ENCODE measurements at places on chromosomes 7 and 10.

- DNase-seq: no peak
Measured at GRCh38 chr7:93902777-93903423, 3.5 kb upstream of the GNGT1 start.

DNA sequence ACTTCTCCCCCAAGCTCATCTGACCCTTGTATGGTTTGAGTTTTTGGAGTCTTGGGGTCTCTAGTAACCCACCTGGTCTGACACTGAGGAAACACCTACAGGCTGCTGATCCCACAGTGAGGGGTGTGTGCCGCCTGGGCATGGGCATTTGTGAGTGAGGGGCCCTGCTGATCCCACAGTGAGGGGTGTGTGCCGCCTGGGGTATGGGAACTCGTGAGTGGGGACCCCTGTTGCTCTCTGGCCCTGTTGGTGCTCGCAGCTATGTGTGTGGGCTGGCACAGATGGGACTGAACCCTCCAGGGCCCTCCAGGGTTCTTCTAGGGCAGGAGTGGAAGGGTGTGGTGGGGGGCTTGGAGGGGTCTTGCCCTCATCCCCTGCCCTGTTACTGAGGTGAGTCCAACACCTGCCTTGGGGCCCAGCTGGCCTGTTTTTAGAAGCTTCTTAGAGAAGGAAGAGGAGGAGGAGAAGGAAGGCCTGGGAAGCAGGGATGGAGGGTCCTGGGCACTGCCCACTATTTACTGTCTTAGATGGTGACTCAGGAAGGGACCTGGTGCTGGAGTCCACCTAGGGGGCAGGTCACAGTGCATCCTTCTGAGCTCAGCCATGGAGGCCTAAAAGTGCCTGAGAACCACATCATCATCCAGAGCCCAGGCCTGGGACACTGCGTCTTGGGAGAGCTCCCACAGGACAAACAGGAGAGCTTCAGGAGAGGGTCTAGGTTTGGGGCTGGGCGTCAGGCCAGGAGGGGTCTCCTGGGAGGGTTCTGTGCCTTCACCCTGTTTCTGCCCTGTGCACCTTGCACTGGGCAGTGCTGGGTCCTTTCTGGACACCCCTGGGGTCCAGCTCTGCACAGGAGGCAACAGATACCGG, 36.2 kb upstream of the ZNF716 start:
- DNase-seq: no peak

GRCh38 chr7:108203537-108203936, 73.4 kb upstream of the LAMB4 start:
- no peak for DNase-seq

DNA sequence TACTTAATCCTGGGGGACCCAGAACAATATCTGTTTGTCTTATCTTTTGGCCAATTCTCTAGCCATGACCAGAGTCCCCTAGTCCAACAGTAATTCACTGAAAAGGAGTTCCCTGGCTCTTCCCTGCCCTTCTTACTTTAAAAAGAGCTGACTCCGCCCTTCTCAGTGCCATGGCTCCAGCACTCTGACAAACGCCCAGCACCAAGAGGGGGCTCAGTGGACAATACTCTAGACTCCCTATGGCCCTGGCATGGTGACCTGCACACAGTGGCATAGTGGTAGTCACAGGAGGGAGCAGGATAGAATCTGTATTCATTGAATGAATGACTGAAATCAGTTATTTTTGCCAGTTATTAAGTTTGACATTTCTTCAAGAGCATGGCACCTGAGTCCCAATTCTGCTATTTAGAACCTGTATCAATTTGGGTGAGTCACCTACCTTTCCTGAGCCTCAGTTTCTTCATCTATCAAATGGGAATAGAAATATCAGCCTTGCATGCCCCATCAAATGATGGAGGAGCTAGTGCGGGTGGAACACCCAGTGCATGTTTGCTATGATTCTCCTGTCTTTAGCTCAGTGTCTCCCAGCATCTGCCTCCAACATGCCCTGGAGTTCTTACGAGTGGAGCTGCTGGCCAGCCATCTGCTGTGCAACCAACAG, 69.4 kb downstream of the CLEC2L start:
- DNase-seq: no peak

- DNase-seq: no peak
Measured at GRCh38 chr10:82680608-82681007, 805.6 kb downstream of the NRG3 start.

DNA sequence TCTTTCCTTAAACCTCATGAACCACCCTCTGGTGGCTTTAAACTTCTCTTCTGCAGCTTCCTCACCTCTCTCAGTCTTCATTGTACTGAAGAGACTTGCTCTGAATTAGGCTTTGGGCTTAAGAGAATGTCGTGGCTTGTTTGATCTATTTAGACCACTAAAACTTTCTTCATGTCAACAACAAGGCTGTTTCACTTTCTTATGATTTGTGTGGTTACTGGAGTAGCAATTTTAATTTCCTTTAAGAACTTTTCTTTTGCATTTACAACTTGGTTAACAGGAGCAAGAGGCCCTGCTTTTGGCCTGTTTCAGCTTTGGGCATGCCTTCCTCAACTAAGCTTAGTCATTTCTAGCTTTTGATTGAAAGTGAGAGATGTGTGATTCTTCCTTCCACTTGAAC, 38.1 kb upstream of the CDHR3 start:
- no peak for DNase-seq

DNA sequence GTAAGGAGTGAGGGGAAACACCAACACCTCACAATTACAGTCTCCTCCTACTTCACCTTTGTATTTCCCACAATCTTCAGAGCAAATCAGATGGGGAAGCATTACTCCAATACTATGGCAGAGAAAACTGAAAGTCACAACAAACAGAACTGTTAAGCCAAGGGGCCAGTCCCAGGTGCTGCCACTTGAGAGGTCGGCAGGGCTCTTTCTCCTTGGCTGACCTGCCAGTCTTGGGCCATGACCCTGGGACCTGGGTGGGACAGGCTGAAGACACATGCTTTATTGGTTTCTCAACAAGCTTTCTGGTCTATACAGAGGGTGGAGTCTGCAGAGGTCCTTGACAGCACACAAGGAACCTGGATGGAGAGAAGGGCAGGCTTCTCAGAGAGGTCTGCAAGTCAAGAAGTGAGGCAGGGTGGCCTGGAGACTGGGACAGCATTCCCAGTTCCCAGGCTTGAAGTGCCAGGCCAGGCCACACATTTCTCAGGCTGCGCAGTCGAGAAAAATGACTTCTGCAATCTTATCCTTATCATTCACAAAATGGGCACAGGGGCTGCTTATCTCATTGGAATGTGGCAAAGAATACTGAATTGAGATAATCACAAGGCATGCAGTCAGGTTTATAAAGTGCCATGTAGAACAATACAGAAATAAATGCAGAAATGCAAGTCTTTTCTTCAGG, 301.0 kb downstream of the CXCL12 start:
- DNase-seq: no peak

GRCh38 chr10:117519286-117519685, 23.3 kb upstream of the EMX2 start:
- DNase-seq: no peak

DNA sequence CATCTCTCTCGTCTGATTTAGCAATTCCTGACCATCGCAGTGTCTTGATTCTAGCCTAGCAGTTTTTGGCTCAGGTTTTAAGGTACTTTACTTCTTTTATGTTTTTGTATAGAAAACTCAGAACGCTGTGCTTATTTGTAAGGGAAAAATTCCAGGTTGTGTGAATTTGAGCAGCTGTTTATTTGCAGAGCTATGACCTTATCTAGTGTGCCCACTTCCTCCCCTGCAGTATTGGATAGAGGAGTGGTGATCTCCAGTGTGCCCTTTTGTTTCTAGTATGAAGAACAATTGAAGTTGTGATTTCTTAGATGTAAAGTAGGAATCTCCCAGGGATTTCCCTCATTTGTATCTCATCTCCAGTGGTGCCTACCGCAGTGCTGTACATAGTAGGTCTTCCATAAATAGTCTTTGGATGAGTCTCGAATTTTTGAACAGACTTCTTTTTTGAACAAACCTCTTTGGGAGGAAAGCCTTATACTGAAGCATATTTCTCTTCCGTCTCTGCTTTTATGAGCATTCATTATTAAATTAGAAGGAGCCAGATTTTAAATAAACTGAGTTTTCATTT, 40.0 kb downstream of the GARS1 start:
- DNase-seq: no peak

DNA sequence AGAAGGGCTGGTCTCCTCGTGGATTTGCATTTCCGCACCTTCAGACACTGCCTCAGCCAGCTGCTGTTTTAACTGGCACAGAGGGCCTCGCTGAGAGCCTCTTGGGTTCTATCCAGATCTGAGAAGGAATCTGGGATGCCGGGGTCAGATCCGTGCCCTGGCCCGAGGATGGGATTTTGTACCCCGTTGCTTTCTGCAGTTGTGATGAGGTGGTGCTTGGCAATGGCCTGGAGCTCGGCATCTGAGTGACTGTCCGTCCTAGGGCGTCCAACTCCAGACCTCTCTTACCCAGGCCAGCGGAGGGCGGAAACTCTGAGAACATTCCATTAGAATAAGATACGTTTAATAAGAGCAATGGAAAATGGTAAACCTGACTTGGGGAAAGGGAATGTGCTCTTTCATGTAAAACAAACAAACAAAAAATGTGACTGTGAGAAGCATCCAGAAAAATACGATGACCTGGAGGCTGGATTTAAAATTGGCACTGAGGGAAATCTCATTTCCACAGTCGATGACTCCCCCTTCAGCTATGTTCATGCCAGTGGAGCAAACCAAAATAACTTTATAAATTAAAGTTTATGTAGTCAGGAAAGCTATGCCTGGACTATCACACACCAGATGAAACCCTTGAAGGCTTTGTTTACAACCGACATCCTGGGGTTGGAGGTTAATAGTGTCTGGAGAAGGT, 39.6 kb downstream of the GRK5 start:
- DNase-seq: no peak

- no peak for DNase-seq
Measured at GRCh38 chr7:148903504-148903903, 19.4 kb upstream of the EZH2 start.

- DNase-seq: no peak
Measured at GRCh38 chr7:82056282-82056681, 286.4 kb upstream of the HGF start.

GRCh38 chr7:83413424-83413823, 235.5 kb downstream of the SEMA3E start:
- no peak for DNase-seq

DNA sequence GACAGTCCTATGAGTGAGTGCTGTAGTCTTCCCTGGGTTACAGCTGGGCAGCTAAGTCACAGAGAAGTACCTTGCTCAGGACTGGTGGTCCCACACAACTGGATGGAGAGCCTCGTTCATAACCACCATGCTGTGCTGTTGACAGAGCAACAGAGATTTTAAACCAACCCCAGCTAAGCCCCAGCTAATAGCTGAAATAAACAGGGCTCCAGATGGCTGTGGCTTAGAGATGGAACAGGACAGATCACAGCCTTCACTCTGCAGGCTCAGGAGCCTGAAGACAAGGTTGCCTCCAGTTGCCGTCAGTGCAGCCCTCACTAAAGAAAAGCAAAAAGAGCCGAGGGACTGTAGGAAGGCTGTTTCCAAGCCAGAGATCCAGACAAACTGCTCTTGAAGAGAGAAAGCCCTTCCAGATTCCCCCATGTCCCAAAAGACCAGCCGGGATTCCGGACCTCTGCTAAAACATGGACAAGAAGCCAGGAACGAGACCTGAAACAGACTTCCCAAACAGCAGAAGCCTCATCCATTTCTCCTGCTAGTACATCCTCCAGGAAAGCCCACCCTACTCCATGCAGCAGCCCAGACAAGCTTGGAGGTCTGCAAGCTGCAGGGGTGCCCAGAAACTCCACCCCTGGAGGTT, 4.2 kb downstream of the HTRA1 start:
- no peak for DNase-seq

- no peak for DNase-seq
Measured at GRCh38 chr7:13155188-13155587, 467.8 kb downstream of the ARL4A start.

GRCh38 chr10:3105905-3106304, 38.6 kb downstream of the PFKP start:
- DNase-seq: no peak

- DNase-seq: no peak
Measured at GRCh38 chr7:142152076-142152475, 40.6 kb downstream of the MGAM2 start.

- DNase-seq: no peak
Measured at GRCh38 chr7:104767826-104768536, 246.0 kb upstream of the KMT2E start.

DNA sequence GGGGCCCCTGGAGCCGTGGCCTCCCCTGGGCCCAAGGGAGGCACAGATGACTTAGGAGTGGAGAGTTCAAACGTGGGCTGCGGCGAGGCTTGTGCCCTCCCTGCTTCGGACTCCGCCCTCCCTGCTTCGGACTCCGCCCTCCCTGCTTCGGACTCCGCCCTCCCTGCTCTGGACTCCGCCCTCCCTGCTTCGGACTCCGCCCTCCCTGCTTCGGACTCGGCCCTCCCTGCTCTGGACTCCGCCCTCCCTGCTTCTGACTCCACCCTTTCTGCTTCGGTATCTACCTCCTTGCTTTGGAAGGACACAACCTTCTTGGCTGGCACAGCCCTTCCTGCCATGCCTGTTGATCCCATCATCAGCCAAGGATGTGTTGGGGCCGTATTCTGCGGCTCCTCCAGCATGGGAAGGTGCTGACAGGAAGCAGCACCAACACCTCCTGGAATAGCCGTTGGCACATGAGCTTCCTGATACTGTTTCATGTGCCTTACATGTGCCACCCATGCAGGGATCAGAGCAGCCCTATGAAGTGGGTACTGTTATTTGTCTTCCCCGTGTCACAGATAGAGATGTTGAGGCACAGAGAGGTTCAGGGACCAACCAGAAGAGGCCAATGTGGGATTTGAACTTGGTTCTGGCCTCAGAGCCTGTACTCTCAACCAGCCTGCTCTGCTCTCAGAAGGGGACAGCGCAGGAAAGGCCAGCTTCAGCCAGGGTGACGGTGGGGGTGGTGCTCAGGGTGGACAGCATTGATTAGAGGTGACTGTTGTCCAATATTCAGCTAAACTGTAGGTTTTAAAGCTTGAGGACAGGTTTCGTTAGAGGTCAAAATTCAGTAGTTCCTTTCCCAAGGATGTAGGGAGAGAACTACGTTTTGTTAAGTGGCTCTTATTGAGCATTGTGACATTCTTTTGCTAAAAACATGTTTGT, 114.5 kb downstream of the NKX6-2 start:
- no peak for DNase-seq

DNA sequence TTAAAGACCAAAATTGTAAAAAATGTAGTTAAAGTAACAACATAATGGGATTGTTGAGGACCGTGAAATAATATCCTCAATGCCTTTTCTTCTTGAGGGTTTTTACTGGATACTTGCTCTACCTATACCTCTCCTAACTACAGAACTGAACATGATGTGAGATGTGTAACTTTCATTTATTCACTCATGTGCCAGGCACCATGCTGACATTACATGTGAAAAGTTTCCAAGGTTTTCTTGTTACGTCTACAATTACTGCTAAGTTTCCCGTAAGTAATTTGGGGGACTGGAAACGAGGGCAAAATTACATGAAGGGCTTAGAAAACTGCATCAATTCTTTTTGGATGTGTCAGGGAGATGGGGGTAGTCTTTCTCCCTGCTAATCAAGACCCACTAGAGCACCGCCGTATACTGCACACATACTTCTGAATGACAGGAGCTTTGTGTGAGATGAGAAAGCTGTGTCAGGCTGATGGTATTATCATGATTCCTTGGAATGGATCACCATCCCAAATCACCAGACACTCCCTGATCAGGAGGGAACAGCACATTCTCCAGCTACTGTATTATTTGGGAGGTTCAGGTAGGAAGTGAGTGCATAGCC, 41.8 kb downstream of the PTPRZ1 start:
- no peak for DNase-seq

- DNase-seq: no peak
Measured at GRCh38 chr10:9069136-9069535, 1014.6 kb downstream of the GATA3 start.

Data from GM19239 (cell line).